ENCODE measurements at places on chromosomes 5 and 9. TPM values are rescaled to one million over a fixed set of nuclear protein-coding genes. Genes with fewer than 3 reads are reported as not detected.
A peak's percentile ranks its signal among the peaks of the same experiment; 100 is the strongest.

The PCDHGB7 gene
- total RNA-seq, result 5.9 TPM

GRCh38 chr9:2116073-2116472 is 100.9 kb downstream of the SMARCA2 start:
- no peaks in the 10 kb centered on the region for H3K27me3 ChIP-seq
- no peak for DNase-seq
- H3K27ac ChIP-seq, result no peak overlapping the region
- no peak overlapping the region for H3K4me3 ChIP-seq
- peaks cover 96% of the 10 kb centered on the region for H3K36me3 ChIP-seq
- no peaks in the 10 kb centered on the region for H3K4me1 ChIP-seq

The HMGXB3 gene
- total RNA-seq, result 12.7 TPM

DNA sequence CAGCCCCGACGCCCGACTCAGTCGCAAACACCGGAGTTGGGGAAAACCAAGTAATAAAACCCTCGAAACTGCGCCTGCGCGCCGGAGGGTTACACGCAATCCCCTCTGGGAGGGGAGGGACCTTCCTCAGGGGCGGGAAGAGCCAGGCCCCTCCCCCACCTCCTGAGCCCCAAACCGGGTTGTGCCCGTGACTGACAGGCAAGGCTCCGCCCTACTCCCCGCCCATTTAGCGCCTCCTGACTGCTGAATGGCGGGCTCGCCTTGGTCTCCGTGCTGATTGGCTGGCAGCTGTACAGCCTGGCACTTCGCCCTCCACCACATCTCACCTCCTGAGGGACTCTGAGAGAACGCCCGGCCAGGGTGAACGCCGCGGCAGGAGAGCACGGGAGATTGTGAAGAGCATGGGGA is at the start of gene PRDM9:
Gene PRDM9 (plus strand): TSS at position 332 of the 408 bp plus-strand sequence. CDS start 1,425 bp downstream, outside the sequence.
- peak; percentile 87 for DNase-seq
- no peaks in the 10 kb centered on the region for H3K36me3 ChIP-seq
- H3K4me1 ChIP-seq, result no peaks in the 10 kb centered on the region
- H3K27me3 ChIP-seq, result no peaks in the 10 kb centered on the region
- peak within 1 kb of the TSS; percentile 22 for H3K4me3 ChIP-seq
- H3K27ac ChIP-seq, result no peak within 1 kb of the TSS

DNA sequence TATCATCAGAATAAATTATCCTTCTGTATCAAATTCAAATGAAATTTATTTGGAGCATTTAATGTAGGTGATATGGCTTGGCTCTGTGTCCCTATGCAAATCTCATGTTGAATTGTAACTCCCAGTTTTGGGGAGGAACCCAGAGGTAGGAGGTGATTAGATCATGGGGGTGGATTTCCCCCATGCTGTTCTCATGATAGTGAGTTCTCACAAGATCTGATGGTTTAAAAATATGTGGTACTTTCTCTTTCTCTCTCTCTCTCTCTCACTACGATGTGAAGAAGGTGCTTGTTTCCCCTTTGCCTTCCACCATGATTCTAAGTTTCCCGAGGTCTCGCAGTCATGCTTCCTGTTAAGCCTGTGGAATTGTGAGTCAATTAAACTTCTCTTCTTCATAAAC is 678.4 kb upstream of the RGMB start:
- H3K36me3 ChIP-seq, result no peaks in the 10 kb centered on the region
- DNase-seq, result no peak
- H3K27ac ChIP-seq, result no peak overlapping the region
- no peaks in the 10 kb centered on the region for H3K4me1 ChIP-seq
- no peaks in the 10 kb centered on the region for H3K27me3 ChIP-seq

The PCDHB11 gene
- 0.87 TPM for total RNA-seq

DNA sequence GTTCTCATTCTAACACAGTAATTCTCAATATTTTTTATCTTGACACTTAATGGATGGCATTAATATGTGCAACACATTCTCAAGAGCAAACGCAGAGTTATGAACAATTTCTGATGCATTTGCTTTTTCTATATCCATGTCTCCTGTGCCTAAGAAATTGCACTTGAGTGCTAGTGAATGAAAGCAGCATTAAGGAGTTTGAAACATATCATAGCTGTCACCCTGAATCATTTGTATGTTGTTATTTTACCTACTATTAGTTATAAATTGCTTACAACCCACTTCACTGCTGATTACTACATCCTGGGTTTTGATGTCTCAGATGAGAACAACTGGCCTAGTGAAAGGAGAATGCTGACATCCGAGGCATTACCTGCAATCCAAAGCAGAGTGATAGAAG is 387.3 kb downstream of the RASEF start:
- no peak for DNase-seq
- H3K4me3 ChIP-seq, result no peak overlapping the region

DNA sequence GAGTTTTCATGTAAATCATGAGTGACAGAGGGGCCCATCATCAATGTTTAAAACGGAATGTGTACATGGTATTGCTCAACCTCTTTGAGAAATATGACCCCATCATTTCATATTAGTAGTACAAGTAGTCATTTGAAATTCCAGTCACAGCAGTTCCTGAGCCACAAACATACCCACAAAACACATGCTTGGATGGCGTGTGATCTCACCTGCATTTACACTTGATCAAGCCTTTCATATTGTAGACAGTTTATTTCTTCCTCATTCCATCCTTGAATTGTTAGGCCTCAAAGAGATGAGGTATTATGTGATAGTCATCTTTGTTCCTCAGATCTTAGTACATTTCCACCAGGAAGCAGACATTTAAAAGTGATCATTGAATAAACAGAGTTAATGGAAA is 96.8 kb upstream of the TAS2R1 start:
- H3K4me1 ChIP-seq, result no peaks in the 10 kb centered on the region
- no peak overlapping the region for H3K4me3 ChIP-seq
- no peaks in the 10 kb centered on the region for H3K27me3 ChIP-seq
- DNase-seq, result no peak
- no peaks in the 10 kb centered on the region for H3K36me3 ChIP-seq

The ELAVL2 gene
- total RNA-seq, result not detected

- no peaks in the 10 kb centered on the region for H3K36me3 ChIP-seq
- no peak for DNase-seq
- no peak overlapping the region for H3K27ac ChIP-seq
- H3K4me3 ChIP-seq, result peak overlapping the region; percentile 72
- peaks cover 46% of the 10 kb centered on the region for H3K27me3 ChIP-seq
These were observed 803 bp upstream of the CCNO start for GRCh38 chr5:55234121-55234700.

DNA sequence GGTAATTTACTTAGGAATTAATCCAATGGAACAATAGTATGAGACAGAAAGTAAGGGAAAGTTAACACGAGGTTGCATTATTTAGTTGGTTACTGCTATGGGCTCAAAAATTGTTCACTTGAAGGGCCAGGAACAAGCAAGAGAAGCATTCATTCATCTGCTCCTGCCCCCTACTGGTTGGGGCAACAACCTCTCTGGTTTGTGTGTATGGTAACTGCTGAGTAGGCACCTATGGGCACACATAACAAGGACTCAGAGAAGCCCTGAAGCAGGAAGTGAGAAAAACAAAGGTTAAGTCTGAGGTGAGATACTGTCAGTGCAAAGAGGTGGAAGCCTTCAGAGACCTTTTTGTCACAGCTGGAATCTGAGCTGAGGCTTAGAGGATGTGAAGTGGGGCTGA is 34.4 kb upstream of the RANBP6 start:
- H3K4me3 ChIP-seq, result no peak overlapping the region
- no peak for DNase-seq
- H3K27me3 ChIP-seq, result peaks cover 2% of the 10 kb centered on the region
- H3K4me1 ChIP-seq, result no peaks in the 10 kb centered on the region

DNA sequence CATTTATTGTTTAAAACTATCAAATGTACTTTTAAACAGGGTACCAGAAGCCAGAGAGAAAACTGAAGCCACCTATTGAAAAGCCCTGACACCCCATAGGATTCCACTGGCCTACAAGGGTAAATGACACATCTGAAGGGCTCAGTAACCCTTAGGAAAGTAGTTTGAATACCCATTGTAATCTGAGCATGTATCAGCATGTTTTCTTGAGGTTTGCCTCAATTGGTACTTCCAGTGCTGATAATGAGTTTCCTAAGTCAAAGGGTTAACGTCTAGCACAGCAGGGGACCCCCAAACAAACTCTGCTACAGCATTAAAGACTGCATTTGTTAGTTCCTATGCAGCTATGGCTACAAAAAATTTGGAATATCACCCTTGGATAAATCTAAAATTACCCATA is 657.1 kb downstream of the NR2F1-AS1 start:
- no peaks in the 10 kb centered on the region for H3K4me1 ChIP-seq
- no peak for DNase-seq
- no peak overlapping the region for H3K4me3 ChIP-seq
- H3K36me3 ChIP-seq, result no peaks in the 10 kb centered on the region
- no peak overlapping the region for H3K27ac ChIP-seq

GRCh38 chr5:176812269-176813259 is 2.2 kb downstream of the UNC5A start:
- H3K36me3 ChIP-seq, result no peaks in the 10 kb centered on the region
- DNase-seq, result no peak
- H3K27ac ChIP-seq, result no peak overlapping the region
- no peak overlapping the region for H3K4me3 ChIP-seq
- H3K27me3 ChIP-seq, result peaks cover 38% of the 10 kb centered on the region

GRCh38 chr5:78547731-78548615 is 100.6 kb downstream of the LHFPL2 start:
- H3K4me1 ChIP-seq, result peaks cover 19% of the 10 kb centered on the region
- DNase-seq, result peak; percentile 92
- H3K27ac ChIP-seq, result peak overlapping the region; percentile 78
- H3K4me3 ChIP-seq, result no peak overlapping the region
- H3K36me3 ChIP-seq, result no peaks in the 10 kb centered on the region

The BARHL1 gene
- total RNA-seq, result not detected

GRCh38 chr9:114339130-114339908 is 9.7 kb downstream of the ORM2 start:
- no peak overlapping the region for H3K27ac ChIP-seq
- DNase-seq, result peak; percentile 44
- no peaks in the 10 kb centered on the region for H3K36me3 ChIP-seq
- no peaks in the 10 kb centered on the region for H3K27me3 ChIP-seq
- no peaks in the 10 kb centered on the region for H3K4me1 ChIP-seq

- no peaks in the 10 kb centered on the region for H3K4me1 ChIP-seq
- peaks cover 6% of the 10 kb centered on the region for H3K36me3 ChIP-seq
- no peak for DNase-seq
- no peak overlapping the region for H3K27ac ChIP-seq
- no peaks in the 10 kb centered on the region for H3K27me3 ChIP-seq
These were observed 6.3 kb downstream of the DNLZ start for GRCh38 chr9:136357202-136357725.

DNA sequence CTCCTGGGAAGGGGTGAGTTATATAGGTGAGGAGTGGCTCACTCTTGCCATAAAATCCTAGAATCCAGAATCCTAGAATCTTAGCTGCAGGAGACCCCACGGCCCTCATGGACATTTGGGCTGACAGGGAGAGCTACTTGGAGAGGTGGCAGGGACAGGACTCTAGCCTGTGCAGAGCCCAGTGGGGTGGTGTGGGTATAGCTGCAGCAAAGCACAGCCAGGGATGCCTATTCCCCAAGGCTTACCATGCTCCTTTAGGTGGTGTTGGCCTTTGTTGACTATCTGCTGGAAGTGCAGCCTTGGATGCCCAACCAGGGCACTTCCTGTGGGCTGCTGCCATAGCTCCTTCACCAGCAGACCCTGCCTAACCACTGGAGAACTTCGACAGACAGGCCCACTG is 70.0 kb upstream of the PTPN3 start:
- no peak for DNase-seq
- no peaks in the 10 kb centered on the region for H3K4me1 ChIP-seq
- H3K27me3 ChIP-seq, result no peaks in the 10 kb centered on the region
- no peak overlapping the region for H3K27ac ChIP-seq

GRCh38 chr5:77816686-77817085 is 40.5 kb upstream of the TBCA start:
- no peak for DNase-seq
- no peak overlapping the region for H3K4me3 ChIP-seq
- no peaks in the 10 kb centered on the region for H3K27me3 ChIP-seq
- no peaks in the 10 kb centered on the region for H3K36me3 ChIP-seq
- no peaks in the 10 kb centered on the region for H3K4me1 ChIP-seq

DNA sequence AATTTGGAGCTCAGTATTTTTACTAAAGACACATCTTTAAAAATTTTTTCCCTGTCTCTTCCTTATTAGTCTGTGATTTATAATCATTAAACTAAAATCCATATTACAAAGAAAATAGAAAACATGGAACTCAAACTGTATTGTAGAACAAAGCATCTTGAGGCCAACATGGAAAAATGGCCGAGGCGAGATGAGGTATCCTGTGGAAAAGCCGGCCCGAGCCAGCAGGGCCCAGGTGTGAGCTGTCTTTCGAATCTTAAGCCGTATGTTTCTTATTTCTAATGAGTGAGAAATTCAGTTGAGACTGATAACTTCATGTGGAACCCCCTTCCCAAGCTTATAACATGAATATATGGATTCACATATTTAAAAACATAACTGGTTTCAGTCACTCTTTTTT is 170.4 kb upstream of the OTULINL start:
- H3K4me3 ChIP-seq, result no peak overlapping the region
- no peak overlapping the region for H3K27ac ChIP-seq
- no peaks in the 10 kb centered on the region for H3K4me1 ChIP-seq
- no peak for DNase-seq
- no peaks in the 10 kb centered on the region for H3K27me3 ChIP-seq
- peaks cover 98% of the 10 kb centered on the region for H3K36me3 ChIP-seq

The THBS4 gene
- total RNA-seq, result 174 TPM

The PCDHB7 gene
- total RNA-seq, result 0.59 TPM

The CETN3 gene
- total RNA-seq, result 10.7 TPM

- no peak overlapping the region for H3K4me3 ChIP-seq
- H3K4me1 ChIP-seq, result no peaks in the 10 kb centered on the region
- no peak overlapping the region for H3K27ac ChIP-seq
- H3K36me3 ChIP-seq, result no peaks in the 10 kb centered on the region
- no peaks in the 10 kb centered on the region for H3K27me3 ChIP-seq
These were observed 1.7 kb upstream of the SLC34A1 start for GRCh38 chr5:177382423-177383029.

GRCh38 chr5:143629871-143630659 is 181.9 kb upstream of the HMHB1 start:
- no peak overlapping the region for H3K4me3 ChIP-seq
- DNase-seq, result no peak
- no peaks in the 10 kb centered on the region for H3K36me3 ChIP-seq

DNA sequence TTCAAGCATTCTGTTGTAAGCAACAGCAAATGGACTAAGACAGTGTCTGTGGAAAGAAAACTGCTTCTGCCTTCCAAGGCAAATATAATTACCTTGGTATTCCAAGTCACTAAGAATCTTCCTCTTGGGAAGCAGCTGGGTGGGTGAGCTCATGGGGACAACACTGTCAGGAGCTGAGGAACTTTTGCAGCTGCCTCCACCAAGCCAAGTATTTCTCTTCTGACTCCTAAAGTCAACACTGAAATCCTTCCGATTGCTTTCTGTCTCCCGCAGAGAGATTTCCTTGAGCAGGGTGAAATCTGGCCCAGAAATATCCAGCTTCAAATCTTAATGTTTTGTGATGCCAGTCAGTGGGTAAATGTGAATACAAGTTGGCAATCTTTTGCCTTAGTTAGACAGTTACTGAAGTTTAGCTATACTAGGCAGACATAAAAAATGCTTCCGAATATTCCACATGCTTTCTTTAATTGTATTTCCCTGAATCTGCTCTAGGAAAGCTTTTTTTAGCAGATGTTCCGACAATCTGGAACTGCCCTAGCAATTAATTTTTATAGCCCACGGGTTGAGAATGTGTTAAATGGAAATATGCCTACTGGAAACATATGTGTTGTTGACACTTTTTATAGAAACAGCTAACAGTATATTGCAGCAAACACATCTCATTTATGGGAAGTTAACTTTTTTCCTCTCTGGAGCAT is 369.9 kb upstream of the DAB2 start:
- no peak overlapping the region for H3K27ac ChIP-seq
- no peak for DNase-seq
- no peaks in the 10 kb centered on the region for H3K36me3 ChIP-seq
- no peaks in the 10 kb centered on the region for H3K27me3 ChIP-seq
- H3K4me1 ChIP-seq, result peaks cover 6% of the 10 kb centered on the region
- H3K4me3 ChIP-seq, result no peak overlapping the region

Measured in psoas muscle (tissue), 8 donors.